ENCODE measurements at places on chromosomes 6 and 20.

DNA sequence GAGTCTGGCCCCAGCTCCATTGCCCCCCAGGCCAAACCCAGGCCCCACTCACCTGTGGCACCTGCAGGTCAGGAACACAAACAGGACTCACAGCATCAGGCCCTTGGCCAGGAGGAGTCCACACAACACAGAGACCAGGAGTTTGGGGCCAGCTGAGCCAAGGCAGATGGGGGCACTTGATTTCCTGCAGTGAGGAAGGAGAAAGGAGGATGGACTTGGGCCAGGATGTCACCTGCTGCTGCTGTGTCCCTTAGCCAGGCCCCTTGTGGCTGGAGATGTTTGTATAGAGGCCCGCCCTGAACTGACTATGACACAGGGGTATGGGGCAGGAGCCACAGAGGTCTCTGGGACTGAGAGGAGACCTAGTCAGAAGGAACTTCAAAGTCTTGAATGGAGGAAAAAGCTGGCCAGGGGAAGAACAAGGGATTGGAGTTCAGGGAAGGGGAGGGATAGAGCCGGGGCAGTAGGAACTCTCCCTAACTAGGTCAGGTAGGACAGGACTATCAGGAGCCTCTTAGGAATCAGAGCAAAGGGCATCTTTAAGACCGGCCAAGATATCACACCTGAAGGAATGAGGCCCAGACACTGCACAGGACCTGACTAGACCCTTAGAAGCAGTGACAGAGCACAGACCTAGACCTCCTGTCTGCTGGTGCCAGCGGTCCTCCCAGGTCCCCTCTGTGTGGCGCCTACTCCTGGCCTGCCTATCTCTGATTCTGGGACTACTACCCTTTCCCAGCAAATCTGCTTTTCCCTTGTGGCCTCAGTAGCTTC, 8.8 kb upstream of the TREML2 start:
- DNase-seq: no peak

- no peak for DNase-seq
These were observed 3.1 kb downstream of the METTL24 start for GRCh38 chr6:110355022-110355421.

DNA sequence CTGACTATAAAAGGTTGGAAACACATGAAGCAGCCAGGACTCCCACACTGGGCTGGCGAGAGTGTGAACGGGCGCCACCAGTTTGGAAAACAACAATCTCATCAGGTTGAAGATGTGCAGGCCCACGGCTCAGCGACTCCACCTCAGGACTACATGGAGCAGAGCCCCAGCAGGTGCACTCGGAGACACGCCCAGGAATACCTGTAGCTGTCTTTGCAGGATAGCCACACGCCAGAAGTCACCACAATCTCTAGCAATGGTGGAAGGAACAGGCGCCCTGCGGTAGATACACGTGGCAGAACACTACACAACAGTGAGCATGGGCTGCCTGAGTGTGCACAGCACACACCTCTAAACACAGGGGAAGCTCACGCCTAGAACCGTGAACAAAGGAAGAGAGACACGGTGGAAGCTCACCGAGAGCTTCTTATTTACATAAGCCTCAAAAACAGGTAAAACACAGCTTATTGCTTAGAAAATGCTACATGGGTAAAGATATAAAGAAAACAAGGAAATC, 28.7 kb upstream of the RPS6KA2 start:
- DNase-seq: no peak

- no peak for DNase-seq
These were observed 803 bp upstream of the SRXN1 start for GRCh38 chr20:653590-654416.

DNA sequence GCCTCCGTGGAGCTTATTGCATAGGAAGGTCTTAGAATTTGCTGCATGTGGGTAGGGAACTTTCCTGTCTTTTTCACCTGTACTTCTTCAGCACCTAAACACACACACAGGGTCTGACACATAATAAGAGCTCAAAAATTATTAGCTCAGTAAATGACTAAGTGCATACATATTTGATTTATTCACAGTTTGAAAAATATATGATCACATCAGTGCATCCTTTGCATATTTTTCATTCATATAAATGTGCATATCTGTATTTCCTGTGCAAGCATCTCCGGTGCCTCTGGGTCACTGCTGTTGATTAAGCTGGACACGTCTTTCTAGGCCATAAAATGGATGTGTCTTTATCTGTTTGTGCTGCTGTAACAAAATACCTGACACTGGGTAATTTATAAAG, 234.7 kb downstream of the UST start:
- DNase-seq: no peak

- DNase-seq: no peak
These were observed 49.9 kb downstream of the MAFB start for GRCh38 chr20:40639132-40639531.

DNA sequence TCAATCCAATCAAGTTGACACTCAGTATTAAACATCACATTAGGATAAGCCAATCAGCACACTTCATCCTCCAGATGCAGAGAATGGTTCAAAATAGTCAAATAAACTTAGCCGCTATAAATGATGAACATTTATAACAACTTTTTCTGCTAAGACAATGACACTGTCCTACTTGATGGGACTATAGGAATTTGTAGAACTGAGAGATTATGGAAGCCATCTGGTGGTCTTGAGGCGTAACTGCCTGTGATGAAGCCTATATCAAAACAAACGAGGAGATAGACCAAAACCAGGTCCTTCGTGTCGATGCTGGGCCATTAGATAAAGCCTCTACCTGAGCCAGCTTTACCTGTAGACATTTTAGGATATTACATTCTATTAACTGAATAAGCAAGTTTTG, 631.1 kb downstream of the COL12A1 start:
- no peak for DNase-seq

- DNase-seq: no peak
These were observed 31.8 kb downstream of the TREML1 start for GRCh38 chr6:41122373-41122772.

DNA sequence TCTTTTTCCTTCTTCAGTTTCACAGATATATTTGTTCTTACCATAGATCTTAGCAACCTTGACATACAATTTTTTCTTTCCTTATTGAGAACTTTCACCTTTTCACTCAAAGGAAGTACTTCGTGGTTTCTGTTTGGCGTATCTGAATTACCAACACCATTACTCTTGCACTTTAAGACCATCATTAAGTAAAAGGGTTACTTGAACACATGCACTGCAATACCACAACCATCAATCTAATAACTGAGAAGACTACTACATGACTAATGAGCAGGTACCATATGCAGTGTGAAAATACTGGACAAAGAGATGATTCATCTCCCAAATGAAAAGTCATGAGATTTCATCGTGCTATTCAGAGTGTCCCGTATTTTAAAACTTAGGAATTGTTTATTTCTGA, 21.7 kb upstream of the SENP6 start:
- no peak for DNase-seq

GRCh38 chr6:159788276-159788675, 1.1 kb downstream of the TCP1 start:
- DNase-seq: no peak

DNA sequence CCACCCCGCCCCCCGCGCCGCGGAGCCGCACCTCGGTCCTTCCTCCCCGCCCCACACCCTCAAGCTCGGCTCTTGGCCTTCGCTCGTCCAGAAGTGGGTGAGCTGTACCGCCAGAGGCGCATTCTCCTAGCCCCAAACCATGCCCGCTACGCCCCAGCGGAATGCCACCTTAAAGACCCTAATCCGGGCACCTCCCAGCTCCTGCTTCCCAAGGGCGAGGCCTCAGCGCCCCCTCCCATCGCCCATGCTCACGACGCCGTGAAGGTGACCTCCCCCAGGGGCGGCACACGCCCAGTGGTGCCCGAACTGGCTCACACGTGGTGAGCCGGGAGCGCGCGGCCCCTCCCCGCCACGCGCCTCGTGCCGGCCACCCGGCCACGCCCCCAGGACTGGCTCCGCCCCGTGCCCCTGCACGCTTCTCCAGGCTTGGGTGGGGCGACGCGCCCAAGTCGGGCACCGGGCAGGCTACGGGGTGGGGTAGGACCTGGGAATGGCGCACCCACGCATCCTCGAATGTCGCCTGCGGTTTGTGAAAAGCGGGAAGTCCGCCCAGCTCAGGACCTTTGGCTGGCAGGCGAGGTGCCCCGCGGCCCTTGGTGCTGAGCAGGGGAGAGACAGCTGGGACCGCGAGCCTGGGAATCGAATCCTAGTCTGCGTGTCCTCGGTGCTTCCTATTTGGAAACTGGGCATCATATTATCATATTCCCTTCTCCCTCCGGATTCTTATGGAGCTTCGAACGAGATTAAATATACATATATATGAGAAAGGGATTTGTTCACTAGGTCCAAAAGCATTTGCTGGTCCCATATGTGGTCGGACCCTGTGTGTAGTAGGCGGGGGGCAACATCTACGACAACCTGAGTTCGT, 941 bp upstream of the SOX12 start:
- DNase-seq: peak; percentile 88

DNA sequence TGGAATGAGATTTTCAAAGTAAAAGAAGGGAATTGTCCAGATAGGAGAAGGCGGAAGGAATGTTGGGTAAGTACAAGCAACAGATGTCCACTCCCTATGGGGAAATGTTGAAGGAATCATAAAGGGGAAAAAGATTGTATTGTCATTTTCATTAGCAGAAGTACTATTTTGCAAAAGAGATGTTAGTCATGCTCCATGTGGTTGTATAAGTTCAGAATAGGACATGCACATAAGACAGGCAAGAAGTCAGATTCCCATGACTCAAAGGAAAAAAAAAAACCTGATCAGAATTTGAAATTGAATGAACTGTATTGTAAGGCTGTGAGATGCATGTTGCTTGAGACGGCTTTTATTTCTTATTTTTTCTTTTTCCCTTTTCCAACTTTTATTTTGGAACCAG, 36.8 kb downstream of the GRM1 start:
- DNase-seq: no peak

DNA sequence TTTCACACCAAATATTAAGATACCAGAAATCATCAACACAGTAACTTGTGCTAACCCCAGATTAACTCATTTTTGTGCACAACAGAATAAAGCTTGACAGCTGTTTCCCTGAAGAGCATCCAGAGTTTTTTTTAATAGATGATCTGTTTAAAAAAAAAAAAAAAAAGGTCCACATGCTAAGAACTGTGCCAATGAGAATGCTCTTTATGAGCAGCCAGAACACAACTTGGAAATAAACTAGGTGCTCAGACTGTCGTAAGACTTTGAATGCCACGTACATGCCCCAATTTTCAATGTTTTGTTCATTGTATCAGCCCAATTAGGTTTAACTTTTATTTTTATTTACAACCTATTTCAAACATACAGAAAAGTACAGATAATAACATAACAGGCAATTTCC, 47.3 kb downstream of the STAU1 start:
- DNase-seq: no peak

- DNase-seq: no peak
These were observed 172.0 kb downstream of the EYA2 start for GRCh38 chr20:47066484-47067270.

- no peak for DNase-seq
These were observed 66.3 kb downstream of the RBM38 start for GRCh38 chr20:57457243-57458095.

DNA sequence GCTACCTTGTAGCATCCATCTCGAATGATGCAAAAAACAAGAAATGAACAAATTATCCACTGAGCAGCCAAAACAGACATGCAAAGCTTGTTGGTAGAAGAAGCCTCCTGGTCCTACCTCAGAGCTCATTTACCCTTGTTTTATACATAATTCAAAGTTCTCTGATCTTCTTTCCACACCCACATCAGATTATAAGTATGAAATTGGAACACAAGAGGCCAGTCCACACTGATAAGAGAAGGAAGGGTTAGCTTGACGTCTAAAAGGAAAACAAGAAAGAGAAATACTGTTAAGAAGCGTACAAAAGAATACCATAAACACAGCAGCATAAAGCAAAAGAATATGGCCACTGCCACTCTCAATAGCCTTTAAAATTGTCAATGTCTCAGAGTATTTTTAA, 49.7 kb downstream of the FAM83B start:
- no peak for DNase-seq

GRCh38 chr6:167988945-167989841, 8.3 kb upstream of the KIF25 start:
- no peak for DNase-seq
